ENCODE measurements at places on chromosomes 6 and 20. TPM values are rescaled to one million over a fixed set of nuclear protein-coding genes. Genes with fewer than 3 reads are reported as not detected.

The TMC2 gene
- total RNA-seq = not detected

DNA sequence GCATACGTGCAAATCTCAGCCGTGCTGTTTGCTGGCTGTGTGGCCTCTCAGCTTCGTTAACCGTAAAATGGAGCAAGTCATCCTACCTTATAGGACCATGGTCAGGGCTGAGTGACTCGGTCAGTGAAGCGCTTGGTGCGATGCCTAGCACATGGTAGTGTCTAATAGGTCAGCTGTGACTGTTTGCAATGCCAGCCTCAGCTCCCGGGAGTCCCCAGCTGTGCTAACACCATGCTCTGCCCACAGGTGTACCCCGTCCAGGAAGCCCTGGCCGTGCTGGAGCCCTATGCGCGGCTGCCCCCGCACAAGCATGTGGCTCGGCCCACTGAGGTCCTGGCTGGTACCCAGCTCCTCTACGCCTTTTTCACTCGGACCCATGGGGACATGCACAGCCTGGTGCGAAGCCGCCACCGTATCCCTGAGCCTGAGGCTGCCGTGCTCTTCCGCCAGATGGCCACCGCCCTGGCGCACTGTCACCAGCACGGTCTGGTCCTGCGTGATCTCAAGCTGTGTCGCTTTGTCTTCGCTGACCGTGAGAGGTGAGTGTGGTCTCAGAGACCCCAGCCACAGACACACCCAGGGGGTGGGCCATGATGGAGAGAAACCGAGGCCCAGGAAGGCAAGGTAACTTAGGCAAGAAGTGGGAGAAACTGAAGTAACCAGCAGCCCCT lies 10.6 kb downstream of the TRIB3 start:
- DNase-seq = no peak

The C6orf163 gene
- total RNA-seq = 0.95 TPM

DNA sequence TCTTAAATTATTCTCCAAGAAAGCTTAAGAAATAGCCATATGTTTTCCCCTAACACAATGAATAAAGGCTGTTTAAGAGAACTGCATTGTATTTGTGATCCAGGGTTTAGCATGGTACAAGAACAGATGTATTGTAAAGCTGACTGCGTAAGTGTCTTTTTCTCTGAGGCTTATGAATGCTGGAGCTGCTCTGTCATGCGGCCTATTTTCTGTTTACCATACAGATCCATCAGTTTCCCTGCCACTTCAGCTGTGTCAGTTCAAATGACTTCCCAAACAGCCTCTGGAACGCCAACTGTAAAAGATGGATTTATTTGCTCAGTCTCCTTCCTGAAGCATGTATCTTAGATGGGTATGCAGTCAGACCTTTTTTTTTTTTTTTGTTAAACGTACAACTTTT lies 419.3 kb upstream of the HS3ST5 start:
- no peak for DNase-seq

DNA sequence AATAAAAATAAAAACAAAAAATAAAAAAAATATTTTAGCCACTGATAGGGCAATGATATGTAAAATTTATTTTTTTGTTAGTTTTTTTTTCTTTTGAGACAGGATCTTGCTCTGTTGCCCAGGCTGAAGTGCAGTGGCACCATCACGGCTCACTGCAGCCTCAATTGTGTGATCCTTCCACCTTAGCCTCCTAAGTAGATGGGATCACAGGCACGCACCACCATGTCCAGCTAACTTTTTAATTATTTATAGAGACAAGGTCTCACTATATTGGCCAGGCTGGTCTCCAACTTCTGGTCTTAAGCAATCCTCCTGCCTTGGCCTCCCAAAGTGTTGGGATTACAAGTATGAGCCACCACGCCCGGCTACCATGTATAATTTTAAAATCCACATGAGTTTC lies 59.4 kb downstream of the RIOK1 start:
- no peak for DNase-seq

- no peak for DNase-seq
These were observed 3.1 kb downstream of the TCF19 start for GRCh38 chr6:31161216-31162126.

DNA sequence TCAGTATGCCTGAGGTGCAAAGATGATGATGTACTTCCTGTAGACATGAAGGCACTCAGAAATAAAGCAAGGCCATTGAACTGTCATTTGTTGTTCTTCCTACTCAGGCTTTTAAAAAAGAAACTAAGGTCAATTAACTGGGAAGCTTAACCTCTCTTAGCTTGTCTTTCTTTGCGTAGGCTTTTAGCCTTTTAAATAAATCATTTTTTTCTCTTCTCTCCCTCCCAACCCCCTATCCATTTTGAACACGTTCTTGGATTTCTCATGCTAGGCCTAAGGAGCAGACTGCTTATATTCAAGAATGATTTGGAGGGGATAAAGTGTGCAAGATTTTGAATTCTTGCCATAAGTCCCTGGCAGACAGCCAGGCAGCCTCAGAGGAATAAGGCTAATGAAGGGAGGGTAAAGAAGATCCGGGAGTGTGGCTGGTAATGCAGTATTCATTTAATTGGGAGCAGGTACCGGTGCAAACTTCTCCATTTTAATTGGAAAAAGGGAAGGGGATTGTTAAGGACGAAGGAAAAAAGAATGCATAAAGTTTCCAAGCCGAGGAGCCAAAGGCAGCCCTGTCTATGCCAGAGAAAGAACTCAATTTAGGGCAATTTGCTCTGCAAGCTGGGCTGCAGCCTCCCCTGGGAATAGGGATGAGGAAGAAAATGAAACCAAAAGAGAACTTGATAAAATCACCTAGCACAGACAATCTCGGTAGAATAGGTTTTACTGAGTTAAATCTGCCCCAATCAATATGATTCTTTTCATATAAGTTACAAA lies 343.8 kb upstream of the MMS22L start:
- no peak for DNase-seq
